ENCODE measurements at places on chromosomes 11 and 22.

DNA sequence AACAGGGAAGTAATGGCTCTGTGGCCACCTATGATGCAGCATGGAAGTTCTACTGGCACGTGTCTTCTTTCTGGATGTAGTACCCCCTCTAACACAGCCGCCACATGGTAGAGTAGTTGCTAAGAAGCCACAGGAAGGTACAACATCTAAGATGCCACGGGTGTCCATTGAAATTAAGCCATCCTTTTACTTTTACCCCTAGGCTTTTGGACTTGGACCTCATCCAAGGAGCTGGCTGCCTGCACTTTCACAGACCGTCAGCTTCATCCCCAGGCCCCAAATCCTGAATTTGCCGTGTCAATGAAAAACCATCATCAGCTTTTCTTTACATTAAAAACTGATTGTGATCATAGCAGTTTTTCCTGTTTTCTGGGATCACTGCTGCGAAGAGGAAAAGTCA lies 102.4 kb downstream of the RPL27A start:
- no peak for DNase-seq

- no peak for DNase-seq
These were observed 26.8 kb upstream of the B3GAT1 start for GRCh38 chr11:134438542-134439537.

- DNase-seq = peak; percentile 79
These were observed 14.5 kb upstream of the MS4A7 start for GRCh38 chr11:60363542-60364470.

DNA sequence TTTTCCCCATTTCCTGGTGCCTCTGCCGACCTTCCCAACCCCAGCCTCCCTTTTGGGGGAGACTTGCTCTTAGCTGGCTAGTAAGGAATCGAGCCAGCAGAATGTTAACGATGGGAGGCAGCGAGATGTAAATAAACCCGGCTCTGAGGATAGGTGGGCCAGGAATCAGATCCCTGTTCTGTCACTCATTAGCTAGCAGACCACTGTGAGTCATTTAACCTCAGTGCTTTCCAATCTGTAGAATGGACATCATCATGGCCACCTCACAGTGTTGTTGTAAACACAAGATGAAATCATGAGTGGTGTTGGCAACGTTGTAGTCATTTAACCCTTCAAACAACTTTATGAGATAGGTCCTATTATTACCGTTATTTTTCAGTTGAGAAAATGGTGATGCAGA lies 208.6 kb downstream of the KIRREL3 start:
- no peak for DNase-seq

DNA sequence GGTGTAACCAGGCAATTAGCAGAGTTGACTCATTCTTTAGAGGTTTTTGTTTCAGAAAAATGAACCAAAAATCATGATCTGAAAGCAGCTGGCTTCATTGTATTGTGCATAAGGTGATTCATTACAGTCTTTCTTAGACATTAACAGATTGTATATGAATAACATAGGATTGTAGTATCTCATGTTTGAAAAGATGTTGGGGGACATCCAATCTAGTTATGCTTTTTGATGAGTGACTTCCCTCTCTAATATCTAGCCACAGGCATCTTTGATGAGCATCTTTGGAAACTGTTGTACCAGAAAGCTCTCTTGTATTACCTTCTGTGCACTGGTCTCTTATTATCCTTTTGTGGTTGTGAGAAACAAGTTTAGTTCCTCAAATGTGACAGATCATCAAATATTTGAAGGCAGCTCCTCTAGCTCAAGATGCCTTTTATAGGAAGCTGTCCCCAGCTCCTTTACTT lies 8.3 kb downstream of the GRK3 start:
- DNase-seq = no peak

DNA sequence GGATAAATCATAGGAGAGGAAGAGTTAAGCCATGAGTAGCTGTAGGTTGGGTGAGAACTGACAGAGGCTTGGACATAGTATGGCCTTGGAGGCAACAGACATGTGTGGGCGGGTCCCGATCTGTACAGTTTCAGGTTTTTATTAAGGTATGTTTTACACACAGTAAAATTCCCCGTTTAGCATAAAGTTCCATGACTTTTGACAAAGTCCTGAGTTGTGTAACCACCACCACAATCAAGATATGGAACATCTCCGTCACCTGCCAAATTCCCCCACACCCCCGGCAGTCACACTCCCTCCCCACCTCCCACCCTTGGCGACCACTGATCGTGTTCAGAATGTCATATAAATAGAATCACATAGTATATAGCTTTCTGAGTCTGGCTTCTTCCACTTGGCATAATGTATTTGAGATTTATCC lies 68.1 kb downstream of the GRIK4 start:
- DNase-seq = no peak

DNA sequence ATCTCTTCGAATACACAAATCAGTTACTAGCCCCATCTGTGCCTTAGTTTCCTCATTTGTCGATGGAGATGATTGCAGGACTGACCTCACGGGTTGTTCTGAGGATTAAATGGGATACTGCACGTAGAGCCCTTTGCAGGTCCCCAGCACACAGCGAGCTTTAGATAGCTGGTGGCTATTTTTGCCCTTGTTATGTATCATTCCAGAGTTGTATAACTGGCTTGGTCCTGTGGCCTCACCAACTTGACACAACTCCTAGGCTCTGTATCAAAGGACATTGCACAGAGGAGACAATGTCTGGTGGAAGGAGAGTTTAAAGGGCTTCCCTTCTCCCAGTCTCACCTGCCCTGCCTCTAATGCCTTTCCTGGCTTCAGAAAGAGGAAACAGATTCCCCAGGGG lies 22.8 kb upstream of the DGAT2 start:
- no peak for DNase-seq

DNA sequence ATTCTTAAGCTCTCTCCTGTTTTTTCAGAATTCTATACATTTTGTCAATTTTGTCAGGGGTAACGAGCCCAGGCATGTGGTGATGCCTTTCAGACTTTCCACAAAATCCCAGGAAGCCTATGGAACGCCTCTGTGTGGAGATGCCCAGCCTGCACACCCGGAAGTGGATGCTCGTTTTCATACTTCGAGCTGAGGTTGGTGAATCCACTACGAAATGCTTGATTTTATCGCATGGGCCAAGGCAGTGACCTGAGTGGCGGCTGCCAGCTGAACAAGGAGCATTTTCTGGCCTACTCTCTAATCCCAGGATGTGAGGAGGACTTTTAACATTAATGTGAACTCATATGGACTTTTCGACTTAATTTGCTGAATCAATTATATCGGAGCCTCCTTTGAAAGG lies 426.7 kb upstream of the B3GAT1 start:
- DNase-seq = no peak

DNA sequence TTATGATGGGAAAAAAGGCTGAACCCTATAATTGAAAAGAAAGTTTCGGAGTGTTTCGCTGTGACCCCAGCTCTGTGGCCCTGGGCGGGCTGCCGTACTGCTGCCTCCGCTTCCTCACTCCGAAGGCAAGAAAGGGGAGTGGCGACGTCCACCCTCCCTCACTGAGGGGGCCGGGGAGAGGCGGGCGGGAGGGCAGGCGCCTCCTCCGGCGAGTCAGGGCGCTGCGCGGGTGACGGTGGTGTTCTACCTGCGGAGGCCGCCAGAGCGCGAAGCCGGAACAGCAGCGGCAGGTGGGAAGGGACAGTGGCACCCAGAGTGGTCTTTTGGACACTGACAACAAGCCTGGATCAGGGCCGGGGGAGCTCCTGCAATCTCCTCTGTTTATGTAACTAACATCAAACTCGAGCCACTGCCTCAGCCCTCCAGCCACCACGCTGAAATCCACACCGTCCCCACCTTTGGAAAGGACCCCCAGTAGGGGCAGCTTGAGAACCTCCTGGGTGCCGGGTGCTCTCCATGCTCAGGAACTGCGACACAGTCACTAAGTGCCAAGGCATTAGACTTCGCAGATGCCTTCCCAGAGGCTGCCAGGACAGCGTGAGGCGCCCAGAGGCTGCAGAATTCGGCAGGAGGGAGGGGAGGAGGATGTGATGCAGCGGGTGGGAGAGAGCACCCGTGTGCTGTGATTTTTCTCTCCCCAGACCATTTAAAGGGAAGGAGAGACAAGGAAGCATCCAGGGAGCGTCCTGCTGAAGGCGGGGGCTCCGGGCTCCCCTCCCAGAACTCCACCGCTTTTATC lies 25.5 kb downstream of the BID start:
- DNase-seq = no peak

DNA sequence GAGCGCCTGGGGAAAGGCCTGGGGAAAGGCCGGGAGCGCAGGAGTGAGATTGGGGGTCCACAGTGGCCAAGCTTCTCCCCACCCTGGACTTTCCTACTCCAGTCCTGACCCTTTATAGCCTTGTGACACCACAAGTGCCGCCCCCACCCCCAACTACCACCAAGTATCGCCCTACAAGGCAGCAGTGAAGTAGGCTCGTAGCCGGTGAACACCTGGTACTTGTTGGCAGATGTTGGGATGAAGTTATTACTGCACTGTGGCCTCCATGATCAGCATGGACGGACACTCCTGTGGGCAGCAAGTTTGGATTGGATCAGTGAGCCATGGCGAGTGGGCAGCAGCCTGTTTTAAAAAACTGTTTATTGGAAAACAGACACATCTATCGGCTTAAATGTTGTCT lies 45.0 kb downstream of the EIF3F start:
- no peak for DNase-seq

DNA sequence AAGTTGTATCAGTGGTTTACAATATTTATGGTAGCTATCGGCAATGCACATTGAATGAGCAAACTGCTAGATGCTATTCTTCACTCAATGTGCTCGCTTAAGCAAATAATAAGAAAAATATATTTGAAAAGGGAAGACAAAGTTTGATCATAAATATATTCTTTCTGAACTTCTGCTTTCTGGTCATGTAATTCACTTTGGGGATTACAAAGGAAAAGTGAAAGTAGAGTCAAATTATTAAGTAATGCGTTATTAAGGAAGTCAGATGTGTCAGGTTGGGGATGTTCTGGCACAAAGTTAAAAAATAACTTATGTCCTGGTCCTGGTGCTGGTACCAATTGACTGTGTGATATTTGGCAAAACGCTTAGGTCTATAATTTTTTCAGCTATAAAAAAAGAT lies 98.0 kb upstream of the TRIM77 start:
- DNase-seq = no peak

- peak; percentile 55 for DNase-seq
These were observed 1.1 kb downstream of the TM7SF2 start for GRCh38 chr11:65112546-65113360.

DNA sequence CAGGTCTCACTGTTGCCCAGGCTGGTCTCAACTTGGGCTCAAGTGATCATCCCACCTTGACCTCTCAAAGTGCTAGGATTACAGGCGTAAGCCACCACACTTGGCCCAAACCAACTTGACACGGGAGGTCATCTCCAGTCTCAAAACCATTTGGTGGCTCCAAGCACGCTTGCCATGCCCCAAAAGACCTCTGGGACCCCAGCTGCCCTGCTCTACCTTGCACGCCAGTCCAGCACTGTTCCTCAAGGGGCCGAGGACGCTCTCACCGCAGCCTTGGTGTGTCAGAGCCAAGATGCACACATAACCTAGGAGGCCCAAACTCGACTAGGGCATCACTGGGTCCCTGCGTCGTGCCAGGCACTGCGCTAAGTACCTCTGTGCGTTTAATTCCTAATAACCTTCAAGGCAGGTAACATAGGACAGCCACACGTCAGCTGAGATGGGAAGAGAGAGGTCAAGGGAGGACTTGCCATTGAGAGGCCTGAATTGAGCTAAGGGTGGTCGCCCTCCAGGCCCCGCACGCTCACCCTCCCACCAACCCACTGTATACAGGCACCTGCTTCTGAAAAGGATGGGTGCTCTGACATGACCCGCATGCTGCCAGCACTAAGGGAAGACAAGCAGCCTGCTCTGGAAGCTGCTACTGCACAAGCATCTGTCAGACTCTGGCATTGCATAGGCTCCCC lies 4.6 kb upstream of the GAS2L1 start:
- no peak for DNase-seq

GRCh38 chr11:28505232-28505631 lies 397.0 kb downstream of the METTL15 start:
- no peak for DNase-seq

- no peak for DNase-seq
These were observed 2.1 kb upstream of the MOB2 start for GRCh38 chr11:1488575-1489180.

GRCh38 chr11:88297863-88298262 lies 39.7 kb downstream of the CTSC start:
- DNase-seq = no peak

DNA sequence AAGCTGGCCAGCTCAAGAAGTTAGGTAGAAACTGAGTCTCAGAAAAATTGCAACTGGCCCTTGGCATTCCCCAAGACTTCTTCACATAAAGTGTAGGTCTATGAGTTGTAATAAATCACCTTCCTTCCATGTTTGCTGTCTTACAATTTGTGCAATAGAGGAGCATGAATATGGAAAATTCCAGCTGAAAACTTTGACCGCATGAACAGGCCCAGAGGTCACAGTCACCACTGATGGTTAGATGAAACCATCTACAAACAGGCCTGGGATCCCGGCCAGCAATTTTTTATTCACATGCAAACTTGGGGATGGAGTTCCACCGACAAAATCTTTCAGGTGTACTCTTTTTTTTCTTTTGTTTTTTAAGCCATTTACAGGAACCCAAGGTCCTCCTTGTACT lies 88.1 kb downstream of the SERGEF start:
- DNase-seq = no peak

DNA sequence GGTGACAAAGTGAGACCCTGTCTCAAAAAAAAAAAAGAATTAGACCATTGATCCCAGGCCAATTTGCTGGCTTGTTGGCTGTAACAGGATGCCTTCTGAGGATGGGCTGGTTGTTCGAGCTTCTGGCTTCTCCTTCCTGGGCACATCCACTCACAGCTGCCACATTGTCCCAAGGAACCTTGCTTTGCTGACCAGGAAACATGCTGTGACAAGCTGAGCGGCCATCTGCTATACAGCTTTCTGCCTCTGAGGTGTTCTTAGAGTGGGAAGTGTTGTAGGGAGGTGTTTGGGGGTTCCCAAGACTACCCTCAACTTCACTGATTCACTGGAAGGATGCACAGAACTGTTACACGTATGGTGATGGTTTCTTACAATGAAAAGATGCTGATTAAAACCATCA lies 6.5 kb downstream of the SNAP29 start:
- DNase-seq = no peak

DNA sequence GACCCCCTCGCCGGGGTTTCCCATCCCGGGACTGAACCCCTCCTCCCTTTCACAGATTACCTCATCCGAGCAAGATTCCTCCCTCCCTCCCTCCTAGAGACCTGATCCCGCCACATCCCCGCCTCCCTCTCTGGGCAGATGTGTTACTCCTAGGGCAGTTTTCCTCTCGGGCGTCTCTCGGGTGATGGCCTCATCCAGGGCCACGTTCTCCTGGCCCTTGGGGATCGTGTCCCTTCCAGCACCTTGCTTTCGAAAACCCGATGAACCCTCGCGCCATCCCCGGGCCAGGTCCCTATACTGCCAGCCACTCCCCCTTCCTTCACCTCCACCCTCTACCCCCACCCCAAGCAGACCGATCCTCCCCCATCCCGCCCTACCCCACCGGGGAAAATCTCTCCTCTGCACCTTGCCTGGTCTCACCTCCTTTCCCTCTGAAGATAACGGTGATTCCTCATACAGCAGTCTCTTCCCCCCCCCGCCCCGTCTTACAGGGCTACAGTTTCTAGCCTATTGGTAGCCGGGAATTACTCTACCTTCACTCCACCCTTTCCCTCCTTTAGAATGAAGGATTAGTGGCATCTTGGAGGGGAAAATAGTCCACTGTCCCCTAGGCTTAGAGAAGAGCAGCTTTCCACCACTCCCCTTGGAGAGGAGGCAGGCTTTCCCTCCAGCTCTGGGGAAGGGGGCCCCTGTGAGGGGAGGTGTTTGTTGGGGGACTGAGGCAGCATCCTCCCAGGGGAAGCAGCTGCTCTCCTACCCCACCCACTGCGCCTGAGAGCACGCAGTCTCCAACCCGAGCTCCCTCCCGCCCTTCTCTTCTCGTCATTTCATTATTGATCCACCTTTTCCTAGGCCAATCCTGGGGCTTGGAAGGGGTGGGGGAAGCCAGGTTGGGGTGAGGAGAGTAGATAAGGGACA lies 1.2 kb downstream of the KMT2A start:
- peak; percentile 67 for DNase-seq

Measured in NCI-H2081 (cell line).